ENCODE measurements at places on chromosomes 12 and 14.

GRCh38 chr14:28467611-28468010 lies 299.0 kb upstream of the FOXG1 start:
- H3K4me3 ChIP-seq: no peak overlapping the region
- no peaks in the 10 kb centered on the region for H3K27me3 ChIP-seq
- DNase-seq: no peak
- H3K27ac ChIP-seq: no peak overlapping the region
- H3K36me3 ChIP-seq: no peaks in the 10 kb centered on the region
- H3K4me1 ChIP-seq: no peaks in the 10 kb centered on the region

DNA sequence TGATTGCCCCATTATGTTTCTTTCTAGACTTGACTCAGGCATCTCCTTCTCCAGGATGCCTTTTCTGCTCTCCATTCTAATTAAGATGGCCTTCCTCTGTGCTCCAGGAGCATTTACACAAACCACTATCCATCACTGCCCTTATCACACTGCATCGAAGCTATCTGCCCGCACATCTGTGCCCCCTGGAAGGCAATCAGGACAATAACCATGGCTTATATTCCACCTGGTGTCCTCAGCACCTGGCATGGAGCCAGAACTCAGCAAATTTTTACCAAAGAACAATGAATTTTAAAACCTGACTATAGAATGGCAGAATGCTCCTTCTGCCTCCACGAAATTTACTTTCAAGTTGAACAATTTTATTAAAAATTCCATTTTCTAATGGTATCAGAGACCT lies 465.8 kb downstream of the APAF1 start:
- no peaks in the 10 kb centered on the region for H3K4me1 ChIP-seq
- no peaks in the 10 kb centered on the region for H3K27me3 ChIP-seq
- H3K4me3 ChIP-seq: no peak overlapping the region
- H3K36me3 ChIP-seq: no peaks in the 10 kb centered on the region
- H3K27ac ChIP-seq: no peak overlapping the region
- DNase-seq: no peak

GRCh38 chr12:122421187-122421820 lies 1.2 kb downstream of the CLIP1 start:
- H3K27ac ChIP-seq: peak overlapping the region; percentile 98
- peak; percentile 34 for DNase-seq
- H3K36me3 ChIP-seq: no peaks in the 10 kb centered on the region
- H3K27me3 ChIP-seq: no peaks in the 10 kb centered on the region

- peak overlapping the region; percentile 75 for H3K27ac ChIP-seq
- peaks cover 93% of the 10 kb centered on the region for H3K4me1 ChIP-seq
- peak; percentile 82 for DNase-seq
- peaks cover 46% of the 10 kb centered on the region for H3K36me3 ChIP-seq
Observed at GRCh38 chr12:12896260-12896659, 4.9 kb downstream of the GPRC5A start.

DNA sequence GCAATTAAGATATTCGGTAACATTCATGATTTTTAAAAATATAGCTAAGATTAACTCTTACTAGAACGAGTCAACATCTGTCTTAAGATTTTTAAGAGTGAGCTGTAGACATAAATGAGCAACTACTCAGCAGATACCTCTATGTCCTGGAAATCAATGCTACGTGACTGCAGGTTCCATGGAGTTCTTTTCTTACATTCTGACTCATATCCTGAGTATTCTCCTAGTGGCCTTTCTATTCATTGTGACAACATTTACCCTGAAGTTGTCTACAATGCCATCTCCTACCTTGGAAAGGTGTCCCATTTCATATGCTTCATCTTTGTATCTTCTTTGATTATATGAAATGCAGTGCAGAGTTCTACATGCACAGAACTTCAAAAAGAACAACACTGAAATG lies 59.9 kb downstream of the PKP2 start:
- no peak overlapping the region for H3K4me3 ChIP-seq
- no peak overlapping the region for H3K27ac ChIP-seq
- H3K4me1 ChIP-seq: no peaks in the 10 kb centered on the region
- DNase-seq: no peak

GRCh38 chr12:78220811-78221210 lies 390.1 kb downstream of the NAV3 start:
- no peak for DNase-seq
- H3K4me3 ChIP-seq: no peak overlapping the region
- no peaks in the 10 kb centered on the region for H3K36me3 ChIP-seq
- H3K27ac ChIP-seq: no peak overlapping the region

DNA sequence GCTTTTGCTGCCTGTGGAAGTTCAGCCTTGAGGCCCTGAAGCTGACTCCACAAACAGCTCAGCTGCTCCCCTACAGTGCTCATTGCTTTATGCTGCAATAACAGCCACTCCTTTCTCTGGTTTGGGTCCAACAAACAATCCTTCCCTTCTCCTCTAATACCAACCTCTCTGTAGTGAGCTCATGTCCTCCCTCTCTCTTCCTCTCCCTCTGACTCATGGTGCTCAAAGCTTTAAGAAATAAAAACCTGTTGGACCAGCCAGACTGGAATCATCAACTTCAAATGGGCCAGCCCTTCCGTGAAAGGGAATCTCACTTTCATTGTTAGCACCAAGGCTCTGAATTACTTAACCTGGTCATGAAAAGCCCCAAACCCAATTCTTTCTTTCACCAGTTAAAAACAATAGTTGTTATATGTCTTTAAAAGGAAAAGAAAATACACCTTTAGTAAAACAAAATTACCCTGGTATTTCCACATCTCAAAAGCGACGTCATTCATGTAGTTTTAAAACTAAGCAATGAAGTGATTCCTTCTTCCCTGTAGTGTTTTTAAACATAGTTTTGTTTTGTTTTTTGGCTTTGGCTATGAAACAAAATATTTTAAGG lies 126.4 kb downstream of the DUSP6 start:
- H3K27me3 ChIP-seq: no peaks in the 10 kb centered on the region
- H3K4me1 ChIP-seq: peaks cover 46% of the 10 kb centered on the region
- H3K36me3 ChIP-seq: peaks cover 5% of the 10 kb centered on the region
- H3K27ac ChIP-seq: peak overlapping the region; percentile 88

DNA sequence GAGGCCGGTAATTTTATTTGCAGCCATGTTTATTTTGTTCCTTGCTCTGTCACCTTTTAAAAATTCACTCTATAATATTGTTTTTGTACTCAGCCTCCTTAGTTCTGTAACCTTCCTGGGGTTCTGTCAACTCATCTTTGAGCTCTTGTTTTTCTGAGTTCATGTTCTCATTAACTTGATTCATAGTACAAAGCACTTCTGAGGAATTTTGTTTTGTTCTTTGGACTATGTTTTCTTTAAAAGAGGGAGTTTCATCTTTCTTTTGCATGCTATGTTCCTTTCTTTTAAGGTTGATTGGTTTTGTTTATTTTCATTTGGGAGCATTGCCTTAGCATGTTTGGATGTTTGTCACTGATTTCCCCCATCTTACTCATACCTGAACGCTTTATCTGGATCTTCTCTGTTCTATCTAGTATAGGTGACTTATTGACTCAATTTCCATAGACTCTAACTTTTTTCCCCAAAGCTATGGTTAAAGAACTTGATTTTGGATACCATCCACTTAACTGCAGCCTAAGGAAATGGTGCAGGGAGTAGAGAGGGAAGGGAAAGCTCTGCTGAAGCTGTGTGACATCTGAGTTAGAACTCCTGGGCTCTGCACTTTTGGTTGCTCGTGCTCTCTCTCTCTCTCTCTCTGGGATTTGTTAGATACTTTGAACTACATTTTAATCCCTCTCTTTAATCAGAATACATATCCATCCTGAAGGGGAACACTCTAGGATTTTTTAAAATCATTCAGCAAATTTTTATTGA lies 268.5 kb downstream of the PAWR start:
- H3K36me3 ChIP-seq: 0 out of 2 replicates have a peak, but pooled peaks cover 5% of the 10 kb centered on the region
- peak overlapping the region; percentile 37 for H3K4me3 ChIP-seq

DNA sequence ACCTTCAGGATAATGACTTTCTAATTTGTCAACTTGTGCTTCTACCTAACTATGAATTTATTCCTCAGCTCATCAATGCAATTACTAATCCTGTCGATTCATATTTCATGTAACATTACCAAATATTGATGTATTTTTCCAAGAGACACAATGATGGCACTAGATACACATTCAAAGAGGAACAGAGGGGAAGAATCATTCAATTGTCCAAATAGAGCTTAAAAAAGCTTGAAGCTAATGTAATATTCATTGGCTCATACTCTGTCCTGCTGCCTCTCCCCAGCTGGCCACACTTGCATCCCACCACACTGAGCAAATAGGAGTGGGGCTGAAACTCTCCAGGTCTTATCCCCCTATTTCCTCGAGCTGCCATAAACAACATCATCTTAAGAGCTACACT lies 9.3 kb downstream of the TESPA1 start:
- DNase-seq: no peak
- H3K27me3 ChIP-seq: peaks cover 11% of the 10 kb centered on the region
- no peaks in the 10 kb centered on the region for H3K36me3 ChIP-seq
- peaks cover 15% of the 10 kb centered on the region for H3K4me1 ChIP-seq
- no peak overlapping the region for H3K4me3 ChIP-seq

DNA sequence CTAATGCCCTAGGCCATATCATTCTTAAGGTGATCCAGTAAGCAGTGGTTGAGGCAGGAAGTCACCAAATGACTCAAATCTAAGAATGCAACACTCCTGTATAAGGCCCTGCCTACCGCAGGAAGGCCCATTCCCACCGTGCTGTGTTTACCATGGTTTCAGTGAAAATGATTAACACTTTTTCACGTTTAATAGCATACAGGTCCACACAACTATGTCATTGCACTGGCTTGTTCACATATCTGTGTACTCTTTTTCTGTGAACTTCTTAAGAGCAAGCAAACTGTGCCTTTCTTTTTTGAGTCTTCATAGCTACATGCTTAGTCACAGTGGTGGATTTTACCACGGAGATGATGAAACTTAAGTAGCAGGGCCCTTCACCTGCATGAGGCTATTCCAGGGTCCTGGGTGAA lies 214.9 kb downstream of the CNTN1 start:
- no peak for DNase-seq
- H3K4me3 ChIP-seq: no peak overlapping the region
- no peaks in the 10 kb centered on the region for H3K27me3 ChIP-seq
- no peaks in the 10 kb centered on the region for H3K36me3 ChIP-seq
- no peaks in the 10 kb centered on the region for H3K4me1 ChIP-seq

DNA sequence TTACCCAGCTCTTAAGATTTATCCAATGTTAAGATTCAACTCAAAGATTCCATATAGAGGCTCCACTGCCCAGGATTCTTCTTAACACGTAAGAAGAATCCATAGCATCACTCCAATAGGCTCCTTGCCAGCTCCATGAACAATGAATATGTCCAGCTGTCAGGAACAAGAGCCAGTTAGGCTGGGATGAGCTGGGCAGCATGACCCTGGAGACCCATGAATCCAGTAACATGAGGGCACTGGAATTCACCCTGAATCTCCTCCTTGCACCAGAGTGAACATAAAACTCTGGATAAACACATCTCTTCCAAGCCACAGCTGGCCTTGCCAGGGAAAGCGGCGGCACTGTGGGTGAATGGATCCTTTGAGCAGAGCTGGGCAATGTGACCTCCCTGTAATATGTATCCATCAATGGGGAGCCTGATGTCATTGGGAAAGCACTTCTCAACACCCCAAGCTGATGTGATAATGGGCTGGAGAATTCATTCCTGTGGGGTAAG lies 24.4 kb upstream of the TC2N start:
- no peak overlapping the region for H3K4me3 ChIP-seq
- no peaks in the 10 kb centered on the region for H3K27me3 ChIP-seq
- H3K27ac ChIP-seq: no peak overlapping the region
- H3K4me1 ChIP-seq: no peaks in the 10 kb centered on the region

DNA sequence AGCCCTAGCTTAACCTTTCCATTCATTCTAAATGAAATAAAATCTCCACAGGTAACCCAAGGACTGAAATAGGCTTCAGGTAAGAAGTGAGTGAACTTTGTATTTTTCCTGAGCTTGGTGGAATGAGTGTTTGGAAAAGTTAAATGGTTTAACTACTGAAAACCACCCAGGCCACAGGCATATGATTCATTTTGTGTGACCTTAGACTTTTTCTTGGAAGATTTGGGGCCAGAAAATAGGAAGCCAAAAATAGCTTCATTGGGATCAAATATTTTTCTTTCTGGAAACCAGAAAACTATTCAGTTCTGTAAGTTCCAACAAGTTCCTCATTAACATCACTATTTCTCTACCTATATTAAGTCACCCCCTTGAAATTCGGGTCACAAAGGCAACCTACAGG lies 212.6 kb downstream of the PCNX1 start:
- peak overlapping the region; percentile 89 for H3K27ac ChIP-seq
- peaks cover 14% of the 10 kb centered on the region for H3K27me3 ChIP-seq
- DNase-seq: no peak
- 0 out of 2 replicates have a peak overlapping the region, but pooled peaks have one; percentile 20 for H3K4me3 ChIP-seq
- H3K4me1 ChIP-seq: peaks cover 38% of the 10 kb centered on the region

DNA sequence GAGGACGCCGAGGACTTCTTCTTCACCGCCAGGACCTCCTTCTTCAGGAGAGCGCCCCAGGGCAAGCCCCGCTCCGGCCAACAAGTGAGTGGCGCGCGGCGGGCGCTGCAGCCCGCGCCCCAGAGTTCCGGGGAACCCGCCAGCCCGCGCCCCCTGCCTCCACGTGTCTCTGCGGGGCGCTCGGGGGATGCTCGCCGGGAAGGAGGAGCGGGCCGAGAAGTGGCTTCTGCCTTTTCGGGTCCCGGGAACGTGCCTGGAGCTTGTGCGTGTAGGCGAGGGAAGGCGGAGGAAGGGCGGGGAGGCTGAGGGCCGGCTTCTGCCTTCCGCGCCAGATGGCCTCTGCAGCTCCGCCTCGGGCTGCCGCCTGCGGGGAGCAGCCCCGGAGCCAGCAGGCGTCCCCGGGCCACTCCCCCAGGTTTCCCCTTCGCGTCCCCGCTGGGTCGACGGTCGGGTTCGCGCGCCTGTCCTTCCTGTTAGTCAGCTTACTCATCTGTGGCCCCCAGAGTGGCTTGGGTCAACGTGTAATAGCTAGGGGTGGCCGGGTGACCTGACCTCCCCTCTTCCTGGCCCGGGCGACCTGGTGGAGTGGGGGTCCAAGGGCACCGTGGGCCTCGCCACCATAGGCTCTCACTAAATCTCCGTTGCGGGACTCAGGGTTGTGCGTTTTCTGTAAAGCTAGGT lies 505 bp downstream of the RASSF3 start:
- H3K27ac ChIP-seq: peak overlapping the region; percentile 81
- peak overlapping the region; percentile 97 for H3K4me3 ChIP-seq
- DNase-seq: peak; percentile 39
- no peaks in the 10 kb centered on the region for H3K27me3 ChIP-seq
- H3K36me3 ChIP-seq: peaks cover 6% of the 10 kb centered on the region
- peaks cover 38% of the 10 kb centered on the region for H3K4me1 ChIP-seq

DNA sequence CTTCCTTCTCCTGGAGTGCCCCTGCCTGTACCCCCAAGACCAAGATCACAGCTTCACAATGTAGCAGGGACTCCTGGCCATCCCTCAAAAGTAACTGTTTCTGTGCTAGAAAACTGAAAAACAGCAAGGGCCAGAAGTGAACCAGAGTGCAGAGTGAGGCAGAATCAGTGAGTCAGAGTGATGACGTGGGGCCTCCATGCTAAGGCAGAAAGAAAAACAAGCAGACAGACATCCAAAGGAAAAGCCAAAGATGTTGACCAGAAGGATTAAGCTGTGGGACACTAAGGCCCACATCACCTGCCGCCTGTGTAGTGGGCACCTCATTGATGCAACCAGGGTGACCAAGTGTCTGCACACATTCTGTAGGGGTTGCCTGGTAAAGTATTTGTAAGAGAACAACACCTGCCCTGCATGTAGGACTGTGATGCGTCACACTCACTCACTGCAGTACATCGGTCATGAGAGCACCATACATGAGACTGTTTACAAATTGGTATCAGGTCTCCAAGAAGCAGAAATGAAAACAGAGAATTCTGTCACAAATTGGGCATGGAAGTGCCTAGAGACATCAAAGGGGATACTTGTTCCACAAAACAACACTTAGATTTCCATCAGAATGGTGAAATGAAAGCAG lies 51.2 kb downstream of the ARMH4 start:
- peak; percentile 38 for DNase-seq
- no peak overlapping the region for H3K27ac ChIP-seq
- H3K4me3 ChIP-seq: no peak overlapping the region
- H3K27me3 ChIP-seq: peaks cover 2% of the 10 kb centered on the region
- H3K36me3 ChIP-seq: no peaks in the 10 kb centered on the region
